Activated naive CD4-positive, alpha-beta T cell (primary cell): ENCODE measurements at places on chromosomes 7 and 10.
A peak's percentile ranks its signal among the peaks of the same experiment; 100 is the strongest.

- no peak for DNase-seq
Measured at GRCh38 chr7:133419041-133419440, 166.2 kb downstream of the EXOC4 start.

DNA sequence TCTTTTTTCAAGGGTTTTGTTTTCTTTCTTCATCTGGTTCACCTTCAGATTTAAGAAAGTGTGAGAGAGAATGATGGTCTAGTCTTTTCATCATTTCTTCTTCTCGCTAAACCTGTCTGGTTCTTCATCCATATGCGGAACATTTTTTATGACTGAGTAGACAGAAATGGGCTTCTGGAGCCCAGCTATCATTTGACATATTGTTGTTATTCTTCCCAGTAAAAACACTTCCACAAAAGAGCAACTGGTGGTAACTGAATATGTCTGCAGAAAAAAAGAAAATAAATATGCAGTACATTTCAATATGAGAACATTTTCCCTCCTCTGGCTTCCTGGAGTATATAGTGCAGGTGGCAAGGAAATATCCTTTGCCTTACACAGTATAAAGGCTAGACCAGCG, 209.5 kb downstream of the JCAD start:
- DNase-seq: no peak

- no peak for DNase-seq
Measured at GRCh38 chr7:128738570-128739047, 550 bp upstream of the CALU start.

DNA sequence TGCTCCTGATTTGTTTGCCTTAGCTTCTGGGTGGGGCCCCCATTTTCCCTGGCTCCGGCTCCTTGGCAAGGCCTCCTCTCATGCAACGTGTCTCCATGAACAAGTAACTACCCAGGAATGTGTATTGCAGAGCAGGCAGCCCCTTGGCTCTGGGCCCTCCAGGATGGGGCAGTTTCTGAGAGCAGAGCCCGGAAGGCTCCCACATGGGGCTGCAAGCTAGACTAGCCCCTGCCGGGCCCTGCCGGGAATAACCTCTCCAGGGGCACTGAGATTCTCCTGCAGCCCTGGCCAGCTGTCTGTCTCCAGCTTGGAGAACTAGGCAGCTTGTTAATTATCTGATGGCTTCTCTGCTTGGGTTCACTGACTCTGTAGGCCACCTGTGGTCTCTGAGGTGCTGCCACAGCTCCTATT, 184.0 kb upstream of the INHBA start:
- no peak for DNase-seq

DNA sequence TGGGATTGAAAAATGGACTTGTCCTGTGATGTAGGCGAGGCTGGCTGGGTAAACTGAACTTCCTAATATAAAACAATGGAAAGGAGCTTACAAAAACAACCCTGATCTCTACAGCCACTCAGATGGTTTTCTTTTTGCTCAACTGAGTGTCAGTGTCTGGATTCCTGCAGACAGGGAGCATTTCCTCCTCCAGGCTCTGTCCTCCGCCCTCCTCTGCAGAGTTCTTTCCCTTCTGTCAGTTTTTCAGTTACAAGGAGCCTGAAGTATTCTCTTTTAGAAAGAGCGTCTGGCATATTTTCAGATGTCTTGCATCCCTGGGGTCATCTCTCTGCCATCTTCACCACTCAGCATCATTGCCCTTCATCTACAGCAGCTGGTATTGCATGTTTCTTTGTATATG, 50.0 kb upstream of the PITRM1 start:
- no peak for DNase-seq

- DNase-seq: peak; percentile 73
Measured at GRCh38 chr10:102394801-102395399, 605 bp upstream of the NFKB2 start.

GRCh38 chr10:26861205-26861998, 644 bp upstream of the ABI1 start:
- no peak for DNase-seq

DNA sequence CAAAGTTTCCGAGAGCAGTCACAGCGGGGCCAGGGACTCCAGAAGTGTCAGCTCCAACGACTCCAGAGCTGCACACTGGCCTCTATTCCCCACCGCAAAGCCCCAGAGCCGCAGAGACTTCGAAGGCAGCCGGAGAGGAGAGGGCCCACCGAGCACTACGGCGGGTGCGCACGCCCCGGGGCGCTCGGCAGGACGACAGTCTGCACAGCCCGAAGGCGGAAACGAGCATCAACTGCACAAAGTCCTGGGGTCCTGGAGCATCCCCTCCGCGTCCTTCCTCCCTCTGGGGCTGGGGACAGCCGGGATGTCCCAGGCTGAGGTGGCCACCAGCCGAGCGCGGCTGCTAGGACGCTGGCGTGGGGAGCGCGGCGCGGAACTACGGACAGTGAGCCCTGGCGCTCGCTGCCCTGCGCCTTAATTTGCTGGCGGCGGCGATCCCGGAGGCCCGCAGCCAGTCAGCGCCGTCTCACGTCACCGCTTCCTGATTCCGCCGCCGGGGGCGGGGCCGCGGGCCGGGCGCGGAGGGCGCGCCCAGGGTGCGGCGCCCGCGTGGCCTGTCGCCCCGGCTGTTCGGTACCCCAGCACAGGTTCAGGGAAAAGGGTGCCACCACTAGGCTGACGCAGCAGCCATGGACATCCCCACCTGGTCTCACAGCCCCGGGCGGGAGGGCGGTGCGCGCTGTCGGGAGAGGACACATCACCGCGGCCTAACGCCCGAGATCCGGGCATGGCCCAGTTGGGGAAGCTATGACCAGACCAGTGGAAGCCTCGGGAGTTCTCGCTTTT, at the start of gene TBX20:
TSS of gene TBX20 (minus strand) at position 391 of the 786 bp plus-strand sequence. CDS start 480 bp downstream, outside the sequence.
- no peak for DNase-seq

- no peak for DNase-seq
Measured at GRCh38 chr10:77574438-77574837, 63.2 kb downstream of the KCNMA1 start.

GRCh38 chr10:98400482-98400881, 14.5 kb downstream of the PYROXD2 start:
- no peak for DNase-seq
